ENCODE measurements at places on chromosomes 16 and 17.

GRCh38 chr16:56286809-56287208, 95.5 kb downstream of the GNAO1 start:
- DNase-seq = peak; percentile 65

DNA sequence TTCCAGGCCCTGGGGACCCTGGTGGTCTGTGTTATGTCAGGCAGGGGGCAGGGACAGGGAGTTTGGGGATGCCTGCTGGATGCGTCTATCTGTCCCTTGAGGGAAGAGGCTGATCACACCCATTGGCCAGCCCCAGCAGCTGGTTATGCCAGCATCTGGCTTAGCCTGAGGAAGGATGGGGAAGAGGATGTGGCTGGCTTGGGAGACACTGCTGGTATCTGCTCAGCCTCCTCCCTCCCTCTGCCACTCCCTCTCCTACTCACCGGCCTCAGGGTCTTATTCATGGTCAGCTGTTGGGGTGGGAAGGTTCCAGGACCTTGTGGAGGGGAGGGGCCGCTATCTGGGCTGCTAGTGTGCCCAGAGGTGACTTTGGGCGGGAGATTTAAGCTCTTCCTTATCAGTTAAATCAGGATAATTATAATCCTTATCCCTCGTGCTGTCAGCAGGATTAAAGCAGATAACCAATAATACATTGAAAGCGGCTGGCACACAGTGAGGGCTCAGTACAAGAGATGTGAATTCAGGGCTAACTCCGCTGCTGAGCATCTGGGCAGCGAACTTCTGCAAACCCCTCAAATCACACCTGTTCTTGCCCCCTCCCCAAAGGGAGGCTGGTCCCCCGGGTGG, 36.0 kb upstream of the MLKL start:
- no peak for DNase-seq

GRCh38 chr17:28174352-28175046, 132.0 kb downstream of the NLK start:
- DNase-seq = no peak

DNA sequence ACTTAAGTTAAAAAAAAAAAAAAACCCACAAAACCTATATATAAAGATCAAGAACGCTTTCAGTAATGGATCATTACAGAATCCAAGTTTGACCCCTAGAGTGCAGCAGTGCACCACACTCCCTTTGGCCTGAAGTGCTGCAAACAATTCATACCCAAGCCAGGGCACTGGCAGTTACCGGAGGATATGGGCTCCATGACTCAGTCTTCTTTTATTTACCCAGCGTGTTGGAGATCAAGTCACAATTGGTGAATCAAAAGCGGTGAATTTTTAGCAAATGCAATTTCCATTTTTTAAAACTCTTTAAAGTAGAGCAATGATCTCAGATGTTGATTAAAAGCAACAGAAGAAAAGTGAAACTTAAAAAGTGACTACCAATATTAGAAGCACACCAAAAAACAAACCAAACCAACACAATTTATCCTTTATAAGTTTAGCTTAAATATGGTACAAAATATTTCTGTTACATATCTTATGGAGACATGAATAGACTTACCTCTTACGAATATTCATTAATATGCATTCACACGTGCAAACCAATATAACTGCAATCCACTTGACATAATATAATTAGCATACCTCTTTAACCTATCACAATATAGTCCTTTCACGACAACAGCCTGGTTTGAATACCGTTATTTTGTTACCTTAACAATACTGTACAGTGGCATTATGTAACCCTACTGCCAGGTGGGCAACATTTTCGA, 46.3 kb downstream of the ZNF652 start:
- peak; percentile 81 for DNase-seq

DNA sequence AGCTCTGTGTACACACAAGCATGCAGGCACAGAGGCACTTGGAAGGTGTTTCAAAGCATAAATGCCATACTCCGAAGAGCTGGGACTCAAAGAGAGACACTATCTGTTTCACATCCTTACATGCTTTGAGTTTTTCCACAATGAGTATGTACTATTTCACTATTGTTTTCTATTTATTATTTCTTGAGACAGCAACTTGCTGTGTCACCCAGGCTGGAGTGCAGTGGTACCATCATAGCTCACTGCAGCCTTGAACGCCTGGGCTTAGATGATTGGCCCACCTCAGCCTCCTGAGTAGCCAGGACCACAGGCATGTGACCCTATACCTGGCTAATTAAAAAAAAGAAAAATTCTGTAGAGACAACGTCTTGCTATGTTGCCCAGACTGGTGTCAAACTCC, 31.6 kb downstream of the CYB5D2 start:
- no peak for DNase-seq

- DNase-seq = no peak
Observed at GRCh38 chr17:59498530-59499307, 66.7 kb upstream of the DHX40 start.

- DNase-seq = no peak
Observed at GRCh38 chr17:49913226-49914095, 55.5 kb upstream of the DLX4 start.

DNA sequence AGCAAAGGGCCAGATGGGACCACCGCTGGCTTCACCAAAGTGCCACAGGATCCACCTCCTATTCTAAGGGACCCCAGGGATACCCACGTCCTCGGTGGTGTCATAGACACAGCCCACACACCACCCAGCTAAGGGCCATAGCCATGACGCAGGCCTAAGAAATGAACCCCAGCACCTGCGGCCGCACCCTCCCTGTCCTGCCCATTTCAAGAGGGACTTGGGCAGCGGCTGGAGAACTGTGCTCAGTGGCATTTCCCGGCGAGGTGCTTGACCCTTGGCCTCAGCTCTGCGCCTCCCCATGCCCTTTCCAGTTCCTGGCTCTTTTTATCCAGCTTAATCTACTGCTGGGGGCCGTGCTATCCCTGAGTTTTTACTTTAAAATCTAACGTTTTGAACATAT, 27.3 kb downstream of the ZNF778 start:
- no peak for DNase-seq

GRCh38 chr17:73874008-73874720, 229.9 kb upstream of the SDK2 start:
- DNase-seq = peak; percentile 60

GRCh38 chr16:19837331-19837980, 47.2 kb downstream of the GPRC5B start:
- no peak for DNase-seq

DNA sequence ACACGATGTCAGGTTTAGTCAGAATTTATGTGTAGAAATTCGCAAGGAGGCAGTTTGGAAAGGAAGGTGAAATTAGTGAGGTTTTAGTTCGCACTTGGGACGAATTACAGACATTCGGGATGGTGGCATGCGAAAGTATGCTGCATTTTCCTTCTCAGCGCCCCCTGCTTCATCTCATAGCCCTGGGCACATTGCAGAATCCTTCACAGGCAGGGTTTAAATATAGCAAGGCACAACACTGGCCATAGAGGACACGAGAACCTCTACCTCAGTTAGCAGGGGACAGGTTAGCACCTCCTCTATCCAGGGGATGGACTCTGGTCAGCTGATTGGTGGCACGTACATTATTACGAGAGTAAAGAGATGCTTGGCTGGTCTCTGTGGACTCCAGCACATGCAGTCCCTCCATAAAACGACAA, 47.5 kb downstream of the MAP2K6 start:
- no peak for DNase-seq

DNA sequence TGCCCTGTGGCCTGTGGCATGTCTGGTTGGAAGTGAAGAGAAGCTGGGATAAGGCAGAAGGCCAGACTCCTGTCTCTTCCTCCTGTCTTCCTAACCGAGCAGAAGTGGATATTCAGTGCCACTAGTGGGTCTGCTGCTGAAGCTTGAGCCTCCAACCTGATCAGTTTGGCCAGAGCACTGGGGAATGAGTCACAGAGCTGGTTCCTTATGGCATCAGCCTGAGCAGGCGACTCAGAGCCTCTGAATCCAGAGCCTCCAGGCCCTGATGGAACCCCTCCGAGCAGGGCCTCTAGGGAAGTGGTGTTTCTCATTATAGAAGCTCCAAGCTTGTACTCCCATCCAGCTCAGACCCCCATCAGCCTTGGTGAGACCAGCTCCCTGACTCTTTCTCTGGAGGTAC, 2.0 kb downstream of the WSCD1 start:
- no peak for DNase-seq

DNA sequence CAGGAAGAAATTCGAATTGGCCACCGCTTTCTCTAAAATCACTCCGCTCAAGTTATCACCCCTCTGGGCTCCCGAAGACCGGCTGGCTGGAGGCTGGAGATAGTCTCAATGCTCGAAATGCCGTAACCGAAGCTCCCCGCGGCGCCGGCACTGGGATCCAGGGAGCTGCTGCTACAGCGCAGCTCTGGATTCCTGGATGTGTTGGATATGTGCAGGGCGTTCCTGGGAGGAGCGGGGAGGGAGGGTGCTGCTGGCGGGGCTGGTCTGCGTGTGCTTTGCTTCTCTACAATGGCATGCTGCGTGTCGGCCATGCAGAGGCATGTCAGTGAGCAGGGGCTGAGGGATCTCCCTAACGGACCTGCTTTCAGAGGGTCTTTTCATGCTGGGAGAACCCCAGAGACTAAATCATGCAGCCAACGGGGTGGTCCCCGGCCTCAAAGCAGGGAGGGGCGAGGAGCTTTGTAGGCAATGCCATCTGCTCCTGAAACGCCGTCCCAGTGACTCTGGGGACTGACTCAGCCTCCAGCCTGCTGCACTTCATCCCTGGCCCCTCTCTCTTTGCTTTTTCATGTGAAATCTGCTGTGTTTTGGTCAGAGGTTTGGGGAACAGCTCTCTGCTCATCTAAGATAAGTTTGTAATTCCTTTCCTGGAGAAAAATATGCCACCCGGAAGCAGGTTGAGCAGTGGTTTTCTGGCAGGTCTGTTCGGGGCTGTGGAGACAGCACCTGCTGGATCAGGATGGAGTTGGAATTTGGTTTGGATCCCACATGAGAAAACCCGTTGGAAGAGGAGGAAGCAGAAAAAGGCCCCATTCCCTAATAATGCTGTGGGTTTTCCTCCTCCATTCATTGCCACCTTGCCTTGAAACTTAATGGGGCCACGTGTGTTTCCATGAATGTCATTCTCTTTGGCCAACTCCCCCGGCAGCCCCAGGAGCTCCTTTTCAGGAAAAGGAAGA, 311.4 kb downstream of the SEC14L1 start:
- DNase-seq = no peak

- peak; percentile 99 for DNase-seq
Observed at GRCh38 chr16:10743610-10744369, at the start of gene NUBP1. TSS of gene NUBP1 (plus strand) at chr16:10743842. CDS start at chr16:10743864, 22 bp downstream.

DNA sequence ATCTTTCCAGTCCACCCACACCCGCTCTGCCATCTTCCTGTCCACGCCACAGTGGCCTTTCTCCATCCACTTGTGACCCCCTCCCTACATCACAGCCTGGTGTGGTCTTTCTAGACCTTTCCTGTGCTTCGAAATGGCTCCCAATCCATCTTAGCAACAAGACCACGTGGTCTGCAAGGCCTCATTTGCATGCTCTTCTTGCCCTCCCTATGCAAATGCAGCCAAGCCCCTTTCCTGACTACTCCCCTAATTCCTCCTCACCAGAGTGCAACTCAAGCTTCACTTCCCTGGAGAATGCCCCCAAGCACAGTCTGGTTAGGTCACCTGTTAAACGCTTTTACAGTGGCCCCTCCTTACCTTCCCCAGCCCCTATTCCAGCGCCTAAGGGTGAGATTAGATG, 6.1 kb downstream of the PPP1R9B start:
- no peak for DNase-seq

- no peak for DNase-seq
Observed at GRCh38 chr16:17138801-17139200, 332.0 kb downstream of the XYLT1 start.

DNA sequence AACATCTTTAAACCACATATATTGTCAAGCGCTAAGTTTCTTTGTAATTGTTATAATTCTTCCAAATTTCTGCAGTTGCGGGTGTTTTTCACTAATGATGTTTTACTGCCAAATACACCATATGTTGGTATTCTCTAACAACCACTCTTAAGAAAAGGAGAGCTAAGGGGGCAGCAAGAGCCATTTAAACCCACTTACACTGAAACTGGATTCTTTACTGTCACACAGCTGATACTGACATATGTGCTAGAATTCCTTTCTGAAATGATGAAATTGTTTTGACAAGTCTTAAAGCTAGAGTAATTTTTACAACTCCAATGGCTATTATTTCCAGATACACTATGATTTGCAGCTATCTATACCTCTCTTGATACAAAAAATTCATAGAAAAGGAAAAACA, 483.1 kb downstream of the CDH11 start:
- DNase-seq = no peak

DNA sequence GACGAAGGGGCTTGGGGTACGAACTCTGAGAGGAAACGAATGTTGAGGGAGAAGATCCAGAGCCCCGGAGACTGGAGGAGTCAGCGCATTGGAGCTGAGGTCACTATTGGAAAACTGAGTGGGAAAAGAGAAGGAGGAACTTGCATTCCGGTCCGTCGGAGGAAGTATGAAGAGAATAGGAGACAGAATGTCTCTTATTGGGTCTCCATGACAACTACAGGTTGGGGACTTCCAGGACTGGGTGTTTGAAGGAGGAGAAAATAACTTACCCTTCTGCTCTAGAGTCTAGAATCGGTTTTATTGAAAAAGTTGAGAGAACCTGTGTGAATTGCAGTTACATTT, 537 bp downstream of the GOSR1 start:
- peak; percentile 72 for DNase-seq

DNA sequence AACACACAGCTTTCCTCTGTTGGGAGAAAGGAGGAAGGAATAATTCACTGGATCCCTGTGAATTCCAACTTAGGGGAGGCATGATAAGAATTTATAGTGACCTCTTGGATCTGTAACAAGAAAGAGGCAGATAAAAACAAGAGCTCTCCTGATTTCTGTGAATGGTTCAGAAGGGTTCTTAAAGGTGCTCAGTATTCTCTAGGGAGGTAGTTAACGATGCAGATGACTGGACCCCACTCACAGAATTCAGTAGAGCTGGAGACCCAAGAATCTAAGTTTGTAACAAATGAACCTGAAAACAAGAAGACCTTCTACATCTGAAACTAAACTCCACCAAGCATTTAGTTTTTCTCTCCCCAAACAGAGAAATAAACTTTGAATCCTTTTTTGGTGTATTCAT, 8.6 kb downstream of the ZNRF1 start:
- DNase-seq = no peak

DNA sequence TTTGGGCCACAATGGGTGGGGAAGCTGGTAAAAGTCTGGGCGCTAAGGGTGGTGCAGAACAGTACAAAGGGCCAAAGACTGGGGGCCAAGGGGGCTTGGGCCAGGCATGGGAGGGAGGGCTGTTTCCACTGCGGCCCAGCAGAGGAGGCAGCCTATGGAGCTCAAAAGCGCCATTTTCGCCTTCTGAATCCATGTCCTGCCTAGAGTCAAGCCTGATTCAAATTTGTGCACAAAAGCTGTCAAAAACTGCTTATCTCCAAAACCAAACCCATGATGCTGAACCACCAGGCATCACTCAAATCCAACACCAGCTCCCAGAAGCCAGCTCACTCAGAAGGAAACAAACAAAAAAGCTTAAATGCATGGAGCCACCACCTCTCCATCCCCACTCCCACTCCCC, 16.0 kb downstream of the COG7 start:
- no peak for DNase-seq

DNA sequence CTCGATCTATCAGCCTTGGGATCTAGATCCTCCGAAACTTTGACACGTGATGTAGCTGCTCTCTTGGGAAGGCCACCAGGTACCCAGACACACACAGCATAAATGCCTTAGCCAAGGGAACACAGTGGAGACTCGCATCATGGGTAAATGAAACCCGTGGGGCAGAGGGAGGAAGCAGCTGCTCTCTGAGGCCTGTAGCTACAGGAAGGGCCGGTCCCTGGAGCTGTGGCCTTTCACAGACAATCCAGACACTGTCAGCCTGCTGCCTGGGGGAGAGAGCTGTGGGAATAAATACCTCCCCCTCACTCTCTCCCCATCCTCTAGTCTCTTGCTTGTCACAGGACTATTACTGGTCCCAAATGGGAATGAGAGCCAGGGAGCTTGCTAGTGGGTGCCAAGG, 351.2 kb downstream of the UTP18 start:
- no peak for DNase-seq
